ENCODE measurements at places on chromosomes 11 and 22.

GRCh38 chr11:95147364-95147905, 57.8 kb downstream of the ENDOD1 start:
- no peak for DNase-seq

DNA sequence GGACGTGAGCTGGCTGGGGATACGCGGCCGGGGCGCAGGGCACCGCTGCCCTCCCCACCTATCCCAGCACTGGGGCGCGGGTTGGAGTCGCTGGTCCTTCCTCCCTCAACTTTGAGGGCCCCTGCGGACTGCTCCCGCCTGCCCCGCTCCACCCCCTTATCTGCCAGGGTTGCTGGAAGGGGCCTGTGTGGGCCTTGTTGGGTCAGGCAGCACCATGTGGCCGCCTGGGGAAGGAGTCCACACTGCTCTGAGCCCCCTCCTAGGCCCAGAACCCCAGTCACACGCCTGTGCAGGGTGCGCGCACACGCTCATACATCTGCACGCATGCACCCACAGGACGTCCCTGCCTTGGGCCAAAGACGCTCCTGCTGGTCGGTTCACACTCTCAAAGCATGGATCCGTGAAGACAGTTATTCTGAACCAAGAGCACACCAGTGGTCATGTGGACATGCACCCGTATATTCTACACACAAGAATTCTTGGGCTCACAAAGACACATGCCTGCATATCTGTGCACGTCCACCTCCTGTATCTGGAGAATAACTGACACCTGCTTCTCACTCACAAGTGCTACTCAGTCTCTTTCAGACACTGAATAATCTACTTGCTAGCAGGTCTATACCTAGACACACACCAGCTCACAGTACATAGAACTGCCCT, 710 bp downstream of the TUB start:
- DNase-seq = no peak

GRCh38 chr11:61279934-61280659, 15.0 kb downstream of the VWCE start:
- no peak for DNase-seq

- no peak for DNase-seq
These were observed 24.1 kb downstream of the ZBTB16 start for GRCh38 chr11:114083391-114084252.

GRCh38 chr11:125167292-125167953, 2.9 kb downstream of the PKNOX2 start:
- DNase-seq = no peak

DNA sequence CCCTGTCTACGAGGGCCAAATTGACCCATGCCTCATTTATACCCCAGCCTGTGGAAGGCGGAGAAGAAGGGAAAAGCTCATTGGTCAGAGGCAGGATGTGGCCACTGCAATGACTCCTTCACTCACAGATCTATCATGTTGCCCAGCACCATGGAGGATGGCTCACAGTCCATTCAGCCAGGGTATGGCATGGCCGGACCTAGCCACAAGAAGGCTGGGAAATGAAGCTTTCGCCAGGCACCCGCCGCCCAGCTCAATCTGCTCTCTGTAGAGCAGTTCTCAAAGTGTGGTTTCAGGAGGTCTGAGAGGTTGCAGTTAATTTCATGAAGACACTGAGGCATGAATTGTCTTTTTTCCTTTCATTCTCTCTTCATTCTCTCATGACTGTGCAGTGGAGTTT, 40.6 kb upstream of the LINC01488 start:
- DNase-seq = no peak

All from stimulated activated CD8-positive, alpha-beta memory T cell treated with anti-CD3 and anti-CD28 coated beads, Interleukin-15, amount 100 ng/mL, for 4 hours (primary cell).